Upper lobe of left lung (tissue), 6 donors: ENCODE measurements at places on chromosomes 13 and 19.

DNA sequence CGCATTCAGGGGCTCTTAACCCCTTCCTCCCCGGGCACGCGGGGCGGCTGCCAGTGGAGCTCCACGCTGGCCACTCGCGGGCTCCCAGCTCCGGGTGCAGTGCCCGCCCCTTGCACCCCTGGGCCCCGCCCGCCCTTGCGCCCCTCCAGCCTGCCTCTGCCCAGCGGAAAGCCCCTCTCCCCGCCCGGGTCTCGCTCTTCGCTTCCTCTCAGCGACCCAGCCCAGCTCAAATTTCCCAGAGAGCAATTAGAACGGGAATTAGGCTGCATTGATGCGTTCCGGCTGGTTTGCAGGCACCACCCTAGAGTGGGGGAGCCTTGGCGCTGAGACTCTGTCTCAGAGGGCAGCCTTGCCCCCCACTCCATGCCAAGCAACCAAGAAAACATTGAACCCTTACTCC, 1.8 kb upstream of the GSX1 start:
- peak; percentile 60 for DNase-seq
- H3K27me3 ChIP-seq, result peaks cover 3% of the 10 kb centered on the region
- H3K27ac ChIP-seq, result no peak overlapping the region
- H3K4me3 ChIP-seq, result peak overlapping the region; percentile 43
- no peaks in the 10 kb centered on the region for H3K36me3 ChIP-seq

GRCh38 chr19:48870048-48870447, 1.6 kb upstream of the PLEKHA4 start:
- no peak for DNase-seq
- peaks cover 22% of the 10 kb centered on the region for H3K4me1 ChIP-seq
- H3K4me3 ChIP-seq, result no peak overlapping the region
- peaks cover 14% of the 10 kb centered on the region for H3K36me3 ChIP-seq
- H3K27ac ChIP-seq, result no peak overlapping the region

DNA sequence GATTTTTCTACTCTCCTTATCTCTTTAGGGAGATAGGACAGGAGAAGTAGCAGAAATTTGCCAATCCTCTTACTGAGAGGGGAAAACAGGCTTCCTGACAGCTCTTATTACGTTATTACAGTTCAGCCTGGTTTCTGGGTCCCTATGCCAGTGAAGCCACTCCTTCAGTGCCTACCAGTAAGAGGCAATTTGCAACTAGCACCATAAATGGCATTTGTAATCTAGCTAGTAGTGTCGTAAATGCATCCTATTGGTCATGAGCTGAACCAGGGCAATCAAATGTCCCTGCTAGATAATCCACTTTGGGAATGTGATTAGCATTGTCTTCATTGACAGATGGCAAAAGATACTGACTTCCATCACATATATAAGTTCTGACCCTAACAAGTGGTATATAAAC, 428.8 kb downstream of the DCT start:
- H3K27ac ChIP-seq, result no peak overlapping the region
- no peak for DNase-seq
- no peak overlapping the region for H3K4me3 ChIP-seq
- H3K27me3 ChIP-seq, result no peaks in the 10 kb centered on the region
- no peaks in the 10 kb centered on the region for H3K36me3 ChIP-seq

- no peaks in the 10 kb centered on the region for H3K27me3 ChIP-seq
- peaks cover 14% of the 10 kb centered on the region for H3K4me1 ChIP-seq
- no peaks in the 10 kb centered on the region for H3K36me3 ChIP-seq
- H3K4me3 ChIP-seq, result peak overlapping the region; percentile 63
- H3K27ac ChIP-seq, result peak overlapping the region; percentile 93
- DNase-seq, result peak; percentile 58
Measured at GRCh38 chr13:76992548-76993001, 694 bp downstream of the CLN5 start.

GRCh38 chr13:35785576-35786303, 309.3 kb upstream of the MAB21L1 start:
- H3K27ac ChIP-seq, result no peak overlapping the region
- H3K4me1 ChIP-seq, result no peaks in the 10 kb centered on the region

DNA sequence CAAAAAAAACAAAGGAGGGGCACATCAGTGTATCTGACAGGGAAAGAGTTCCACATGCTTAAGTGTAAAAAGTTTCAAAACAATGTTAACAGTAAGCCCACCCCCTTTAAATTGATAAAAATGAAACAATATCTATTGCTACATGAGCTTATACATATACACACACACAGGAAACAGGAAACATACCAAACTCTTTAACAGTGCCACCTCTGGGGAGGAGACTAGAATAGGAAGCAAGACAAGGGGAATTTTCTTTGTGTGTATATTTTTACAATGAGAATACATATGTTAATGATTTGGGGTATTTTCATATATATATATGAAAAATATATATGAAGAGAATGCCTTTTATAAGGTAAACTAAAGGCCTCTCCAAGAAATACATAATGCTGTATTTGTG, 44.7 kb downstream of the TPT1 start:
- no peaks in the 10 kb centered on the region for H3K27me3 ChIP-seq
- DNase-seq, result no peak
- no peaks in the 10 kb centered on the region for H3K4me1 ChIP-seq
- H3K36me3 ChIP-seq, result no peaks in the 10 kb centered on the region
- H3K4me3 ChIP-seq, result no peak overlapping the region

- H3K4me1 ChIP-seq, result no peaks in the 10 kb centered on the region
- H3K4me3 ChIP-seq, result no peak overlapping the region
- H3K36me3 ChIP-seq, result no peaks in the 10 kb centered on the region
- H3K27ac ChIP-seq, result no peak overlapping the region
- DNase-seq, result no peak
Measured at GRCh38 chr13:53005626-53006025, 23.0 kb upstream of the OLFM4 start.

GRCh38 chr13:59157181-59157580, 1006.5 kb downstream of the DIAPH3 start:
- DNase-seq, result no peak
- H3K4me3 ChIP-seq, result no peak overlapping the region
- H3K4me1 ChIP-seq, result no peaks in the 10 kb centered on the region
- no peaks in the 10 kb centered on the region for H3K36me3 ChIP-seq
- H3K27ac ChIP-seq, result no peak overlapping the region
- H3K27me3 ChIP-seq, result no peaks in the 10 kb centered on the region

DNA sequence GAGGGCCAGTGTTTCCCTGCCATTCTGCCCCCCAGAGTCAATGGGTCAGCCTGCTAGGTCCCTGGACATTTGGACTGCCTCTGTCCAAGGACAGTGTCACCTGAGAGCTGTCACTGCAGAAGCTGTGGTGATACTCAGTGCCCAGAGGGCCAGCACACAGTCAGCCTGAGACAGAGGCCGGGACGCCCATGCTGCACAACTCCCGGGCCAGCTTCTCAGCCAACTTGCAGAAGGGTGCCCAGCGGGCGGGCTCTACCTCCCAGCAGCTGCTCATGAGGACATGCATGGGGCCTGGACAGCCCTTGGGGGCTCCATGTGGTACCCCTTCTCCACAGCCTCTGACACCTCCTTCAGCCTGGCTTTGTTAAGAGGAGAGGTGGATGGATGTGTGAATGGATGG, 3.8 kb upstream of the RAX2 start:
- H3K4me1 ChIP-seq, result no peaks in the 10 kb centered on the region
- H3K27ac ChIP-seq, result no peak overlapping the region
- no peak for DNase-seq
- no peak overlapping the region for H3K4me3 ChIP-seq
- H3K27me3 ChIP-seq, result no peaks in the 10 kb centered on the region

GRCh38 chr13:42707586-42707985, 73.8 kb upstream of the FAM216B start:
- no peaks in the 10 kb centered on the region for H3K4me1 ChIP-seq
- no peak overlapping the region for H3K4me3 ChIP-seq
- H3K27me3 ChIP-seq, result no peaks in the 10 kb centered on the region
- no peak overlapping the region for H3K27ac ChIP-seq

DNA sequence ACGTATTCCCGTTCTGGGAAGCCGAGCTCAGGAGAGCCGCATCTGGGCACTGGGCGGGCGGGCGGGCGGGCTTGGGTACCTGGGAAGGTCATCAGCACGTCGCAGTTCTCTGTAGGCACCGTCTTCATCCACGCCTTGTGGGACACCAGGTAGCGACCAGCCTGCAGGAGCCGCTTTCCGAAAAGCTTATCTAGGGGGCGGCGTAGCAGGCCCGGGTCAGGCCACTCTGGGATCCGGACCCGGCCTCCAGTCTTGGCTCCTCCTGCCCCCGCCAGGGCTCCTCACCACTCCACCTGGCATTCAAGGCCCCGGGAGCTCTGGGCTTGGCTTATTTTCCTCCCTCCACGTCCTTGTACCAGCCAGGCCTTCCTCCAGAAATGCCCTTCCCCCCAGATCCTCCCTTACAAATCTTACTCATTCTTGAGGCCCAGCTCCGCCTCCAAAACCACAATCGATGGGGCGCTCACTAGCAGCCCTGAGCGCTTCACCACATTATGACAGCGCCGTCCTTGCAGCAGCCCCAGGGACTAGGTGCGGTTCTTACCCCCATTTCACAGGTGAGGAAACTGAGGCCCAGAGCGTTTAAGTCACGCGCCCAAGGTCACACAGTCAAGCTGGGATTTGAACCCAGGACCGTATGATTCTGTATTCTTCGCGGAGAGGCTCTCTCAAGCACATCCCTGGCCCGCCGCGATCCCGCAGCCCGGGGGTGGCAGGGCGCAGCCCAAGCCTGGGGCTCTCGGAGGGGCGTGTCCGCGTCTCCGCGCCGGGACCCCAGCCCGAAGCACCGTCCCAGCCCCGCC, 843 bp downstream of the ANO8 start:
- H3K27ac ChIP-seq, result peak overlapping the region; percentile 36
- H3K27me3 ChIP-seq, result peaks cover 4% of the 10 kb centered on the region
- H3K36me3 ChIP-seq, result no peaks in the 10 kb centered on the region
- peak overlapping the region; percentile 66 for H3K4me3 ChIP-seq
- peak; percentile 69 for DNase-seq
- H3K4me1 ChIP-seq, result peaks cover 40% of the 10 kb centered on the region

DNA sequence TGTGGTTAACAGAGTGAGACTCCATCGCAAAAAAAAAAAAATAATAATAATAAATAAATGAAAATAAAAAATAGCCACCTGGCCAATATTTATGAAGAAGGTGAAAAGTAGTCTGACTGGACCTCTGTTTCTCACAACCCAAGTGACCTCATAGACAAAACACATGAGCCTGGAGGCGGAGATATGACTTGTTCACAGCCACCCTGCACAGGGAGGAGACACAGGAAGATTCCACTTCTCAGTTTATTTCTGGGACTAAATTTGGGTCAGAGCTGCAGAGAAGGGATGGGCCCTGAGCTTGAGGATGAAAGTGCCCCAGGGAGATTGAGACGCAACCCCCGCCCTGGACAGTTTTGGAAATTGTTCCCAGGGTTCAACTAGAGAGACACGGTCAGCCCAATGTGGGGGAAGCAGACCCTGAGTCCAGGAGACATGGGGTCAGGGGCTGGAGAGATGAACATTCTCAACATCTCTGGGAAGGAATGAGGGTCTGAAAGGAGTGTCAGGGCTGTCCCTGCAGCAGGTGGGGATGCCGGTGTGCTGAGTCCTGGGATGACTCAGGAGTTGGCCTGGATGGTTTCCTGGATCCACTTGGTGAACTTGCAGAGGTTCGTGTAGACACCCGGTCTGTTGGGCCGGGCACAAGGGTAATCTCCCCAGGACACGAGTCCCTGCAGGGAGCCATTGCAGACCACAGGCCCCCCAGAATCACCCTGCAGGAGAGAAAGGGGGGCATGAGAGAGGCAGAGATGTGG, 9.6 kb downstream of the KLK5 start:
- H3K4me3 ChIP-seq, result no peak overlapping the region
- H3K27ac ChIP-seq, result no peak overlapping the region

GRCh38 chr13:99305158-99305557, 2.0 kb downstream of the GPR183 start:
- H3K36me3 ChIP-seq, result no peaks in the 10 kb centered on the region
- H3K27ac ChIP-seq, result no peak overlapping the region
- H3K4me3 ChIP-seq, result peak overlapping the region; percentile 31
- H3K27me3 ChIP-seq, result no peaks in the 10 kb centered on the region
- no peak for DNase-seq
- no peaks in the 10 kb centered on the region for H3K4me1 ChIP-seq

DNA sequence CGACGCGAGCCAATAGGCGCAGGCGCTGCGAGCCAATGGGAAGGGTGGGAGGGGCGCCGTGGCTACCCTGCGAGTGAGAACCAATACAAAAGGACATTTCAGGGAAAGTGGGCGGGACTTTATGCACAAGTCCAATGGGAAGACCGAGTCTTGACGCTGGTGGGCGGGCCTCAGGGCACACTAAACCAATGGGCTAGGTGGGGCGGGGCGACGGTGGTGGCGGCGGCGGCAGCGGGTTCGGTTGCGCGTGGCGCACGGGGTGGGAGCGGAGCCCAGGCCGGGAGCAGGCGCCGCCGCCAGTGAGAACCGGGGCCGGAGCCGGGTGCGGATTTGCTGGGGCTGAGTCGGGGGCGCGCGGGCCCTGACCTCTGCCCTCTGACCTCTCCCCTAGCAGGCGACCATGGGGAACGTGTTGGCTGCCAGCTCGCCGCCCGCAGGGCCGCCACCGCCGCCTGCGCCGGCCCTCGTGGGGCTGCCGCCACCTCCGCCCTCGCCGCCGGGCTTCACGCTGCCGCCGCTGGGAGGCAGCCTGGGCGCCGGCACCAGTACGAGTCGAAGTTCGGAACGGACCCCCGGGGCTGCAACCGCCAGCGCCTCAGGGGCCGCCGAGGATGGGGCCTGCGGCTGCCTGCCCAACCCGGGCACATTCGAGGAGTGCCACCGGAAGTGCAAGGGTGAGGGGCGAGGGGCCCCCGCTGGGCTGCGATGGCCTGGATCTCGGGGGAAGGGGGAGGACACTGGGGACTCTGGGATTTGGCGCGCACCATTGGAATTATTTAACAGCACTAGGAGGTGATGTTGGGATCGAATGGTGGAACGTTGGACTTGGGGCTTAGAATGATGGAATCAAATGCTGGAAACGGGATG, at the start of gene TOMM40:
Gene TOMM40, plus strand, starts transcription at position 239 of the 867 bp plus-strand sequence. Its CDS starts 162 bp downstream, at position 401.
- peaks cover 61% of the 10 kb centered on the region for H3K36me3 ChIP-seq
- no peaks in the 10 kb centered on the region for H3K27me3 ChIP-seq
- H3K4me1 ChIP-seq, result peaks cover 20% of the 10 kb centered on the region
- peak within 1 kb of the TSS; percentile 88 for H3K27ac ChIP-seq
- H3K4me3 ChIP-seq, result peak within 1 kb of the TSS; percentile 81

DNA sequence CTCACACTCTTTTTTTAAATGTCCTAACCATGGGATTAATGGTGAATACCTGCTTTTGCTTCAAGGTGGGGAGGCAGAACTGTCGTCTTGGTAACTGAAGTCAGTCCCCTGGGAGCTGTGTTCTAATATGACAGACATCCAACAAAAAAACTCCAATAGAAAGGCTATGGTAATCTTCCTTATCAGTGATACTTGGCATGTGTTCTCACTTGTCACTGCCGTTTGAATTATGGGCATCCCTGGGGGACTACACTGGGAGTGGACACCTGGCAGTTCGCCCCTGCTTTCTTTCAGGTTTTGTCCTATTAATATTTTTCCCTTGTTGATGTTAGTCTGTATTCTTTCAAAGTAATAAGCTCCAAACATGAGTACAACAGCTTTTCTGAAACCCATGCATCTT, 252.6 kb downstream of the SLITRK5 start:
- no peaks in the 10 kb centered on the region for H3K4me1 ChIP-seq
- no peak overlapping the region for H3K4me3 ChIP-seq
- H3K27ac ChIP-seq, result no peak overlapping the region

DNA sequence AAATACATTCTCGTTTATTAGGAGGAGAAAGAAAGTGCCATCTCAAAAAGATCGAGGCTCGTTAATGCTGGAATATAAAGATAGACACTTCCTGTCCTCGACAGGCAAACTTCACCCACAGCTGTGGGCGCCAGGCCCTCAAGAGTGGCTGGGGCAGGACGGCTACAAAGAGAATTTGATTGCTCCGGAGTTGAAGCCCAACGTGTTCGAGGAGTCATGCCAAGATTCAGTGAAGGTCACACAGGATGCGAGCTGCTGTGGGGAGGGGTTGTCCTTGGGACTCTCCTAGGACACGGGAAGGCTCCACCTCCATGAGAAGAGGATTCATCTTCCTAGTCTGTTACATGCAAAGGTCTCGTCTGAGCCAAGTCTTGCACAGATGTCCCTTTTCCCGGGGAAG, 16.3 kb upstream of the PTPRS start:
- H3K27me3 ChIP-seq, result no peaks in the 10 kb centered on the region
- H3K4me3 ChIP-seq, result no peak overlapping the region
- H3K4me1 ChIP-seq, result no peaks in the 10 kb centered on the region
- H3K27ac ChIP-seq, result no peak overlapping the region
